ENCODE measurements at places on chromosomes 1 and 21.

GRCh38 chr1:92486251-92487077, at the start of gene GFI1:
Gene GFI1 (minus strand): TSS chr1:92486925. CDS start chr1:92483487, 3,438 bp downstream.
- no peak for DNase-seq

DNA sequence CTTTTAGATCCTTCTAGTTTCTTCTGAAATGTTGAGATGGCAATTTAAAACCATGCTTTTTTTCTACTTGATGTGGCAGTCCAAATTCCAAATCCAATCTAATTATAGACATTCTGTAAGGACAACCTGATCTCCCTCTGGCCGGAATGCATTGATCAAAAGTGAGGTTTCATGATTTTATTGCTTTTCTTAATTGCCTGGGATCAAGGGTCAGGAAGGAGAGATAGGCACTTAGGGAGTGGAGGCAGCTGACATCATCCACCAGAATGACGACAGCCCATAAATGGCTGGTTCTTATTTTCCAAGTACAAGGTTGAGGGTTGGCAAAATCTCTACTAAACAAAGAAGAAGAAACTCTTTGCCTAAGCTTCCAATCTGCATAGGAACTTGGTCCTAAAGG, 46.4 kb upstream of the SCCPDH start:
- DNase-seq, result no peak

GRCh38 chr21:27110956-27111355, 144.1 kb upstream of the ADAMTS5 start:
- DNase-seq, result no peak

- no peak for DNase-seq
These were observed 858.0 kb downstream of the USP25 start for GRCh38 chr21:16587681-16588375.

DNA sequence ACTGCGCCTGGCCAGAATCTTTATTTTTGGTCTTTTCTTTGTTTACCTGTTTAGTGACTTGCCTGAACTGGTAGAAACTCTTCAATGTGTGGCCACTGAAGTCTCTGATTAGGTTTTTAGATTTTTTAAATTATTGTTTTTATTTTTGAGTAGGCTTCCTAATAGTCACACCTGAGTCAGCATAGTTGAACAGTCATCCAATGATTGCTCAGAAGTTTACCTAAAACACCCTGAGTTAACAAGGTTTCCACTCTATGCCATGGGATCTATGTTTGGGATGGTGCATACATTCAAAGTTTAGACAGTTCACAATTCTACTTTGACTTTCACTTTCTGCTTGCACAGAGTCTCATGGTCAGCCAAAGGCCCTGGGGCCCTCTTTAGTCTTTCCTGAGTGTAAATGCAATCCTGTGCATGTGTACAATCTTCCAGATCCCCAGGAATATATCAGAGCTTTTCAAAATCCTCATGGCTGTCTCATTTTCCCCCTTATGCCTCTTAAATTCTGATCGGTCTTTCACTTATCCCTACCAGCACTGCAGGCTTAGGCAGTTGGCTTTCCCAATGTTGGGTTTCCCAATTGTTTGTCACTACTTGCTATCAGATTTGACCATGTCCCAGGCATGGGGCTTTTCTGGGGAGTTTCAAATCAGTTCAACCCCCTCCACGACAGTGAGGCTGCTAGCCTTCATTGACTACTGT, 114.4 kb upstream of the RAB3GAP2 start:
- DNase-seq, result no peak

GRCh38 chr1:86339014-86339812, 56.9 kb downstream of the ODF2L start:
- DNase-seq, result no peak

All from right renal cortex interstitium (tissue), 3 donors.